Renal cortex interstitium (tissue), 15 donors: ENCODE measurements at places on chromosomes 12 and 14. TPM values are rescaled to one million over a fixed set of nuclear protein-coding genes. Genes with fewer than 3 reads are reported as not detected.

RNASE7 gene
- 0.40 TPM for polyA plus RNA-seq

AMN gene
- 19.9 TPM for polyA plus RNA-seq

TRPV4 gene
- 14.8 TPM for polyA plus RNA-seq

SERPINA10 gene
- 0.11 TPM for polyA plus RNA-seq

HPD gene
- polyA plus RNA-seq, result 5.0 TPM

EP400 gene
- polyA plus RNA-seq, result 41.1 TPM

STAC3 gene
- 5.2 TPM for polyA plus RNA-seq

TAS2R8 gene
- polyA plus RNA-seq, result not detected

OR2AP1 gene
- polyA plus RNA-seq, result not detected

FGD4 gene
- 14.5 TPM for polyA plus RNA-seq

MORN3 gene
- 1.9 TPM for polyA plus RNA-seq

FLVCR2 gene
- 9.4 TPM for polyA plus RNA-seq

TAS2R42 gene
- polyA plus RNA-seq, result 0.10 TPM

PRKCH gene
- polyA plus RNA-seq, result 18.9 TPM

KRT5 gene
- polyA plus RNA-seq, result 0.24 TPM

P2RX2 gene
- polyA plus RNA-seq, result 1.7 TPM

EXD2 gene
- 31.8 TPM for polyA plus RNA-seq

IRAK3 gene
- polyA plus RNA-seq, result 4.7 TPM

SLC10A1 gene
- 0.04 TPM for polyA plus RNA-seq

BHLHE41 gene
- 2.2 TPM for polyA plus RNA-seq

PSMC6 gene
- polyA plus RNA-seq, result 124 TPM

CIROP gene
- polyA plus RNA-seq, result not detected

KRT81 gene
- polyA plus RNA-seq, result not detected

SDR9C7 gene
- polyA plus RNA-seq, result 0.22 TPM

BICDL1 gene
- polyA plus RNA-seq, result 35.3 TPM

SARNP gene
- 97.2 TPM for polyA plus RNA-seq

UNC119B gene
- 81.1 TPM for polyA plus RNA-seq

CCDC38 gene
- 0.42 TPM for polyA plus RNA-seq

CACNA2D4 gene
- polyA plus RNA-seq, result 2.5 TPM

LHX5 gene
- polyA plus RNA-seq, result not detected

ALX1 gene
- 31.9 TPM for polyA plus RNA-seq

CFAP73 gene
- 1.2 TPM for polyA plus RNA-seq

ANKRD33 gene
- polyA plus RNA-seq, result 0.36 TPM

EPYC gene
- not detected for polyA plus RNA-seq

ADAM21 gene
- 0.65 TPM for polyA plus RNA-seq

GPR65 gene
- 0.50 TPM for polyA plus RNA-seq

ACVRL1 gene
- 29.9 TPM for polyA plus RNA-seq

HHIPL1 gene
- 1.6 TPM for polyA plus RNA-seq

CD69 gene
- 3.4 TPM for polyA plus RNA-seq

TDRD9 gene
- 3.8 TPM for polyA plus RNA-seq

MYBPC1 gene
- 1.0 TPM for polyA plus RNA-seq

ZFHX2 gene
- 7.8 TPM for polyA plus RNA-seq

AMDHD1 gene
- polyA plus RNA-seq, result 1.2 TPM

OLR1 gene
- 1.6 TPM for polyA plus RNA-seq

KRT6C gene
- not detected for polyA plus RNA-seq

AGAP2 gene
- 1.1 TPM for polyA plus RNA-seq

LMNTD1 gene
- not detected for polyA plus RNA-seq

GPR132 gene
- polyA plus RNA-seq, result 0.26 TPM

ERBB3 gene
- 119 TPM for polyA plus RNA-seq

ARHGEF25 gene
- polyA plus RNA-seq, result 36.4 TPM
